Naive thymus-derived CD8-positive, alpha-beta T cell (primary cell): ENCODE measurements at places on chromosomes 2 and 18. TPM values are rescaled to one million over a fixed set of nuclear protein-coding genes. Genes with fewer than 3 reads are reported as not detected.

Gene GALNT13
- total RNA-seq = not detected

Gene RGPD4
- total RNA-seq = 0.88 TPM

DNA sequence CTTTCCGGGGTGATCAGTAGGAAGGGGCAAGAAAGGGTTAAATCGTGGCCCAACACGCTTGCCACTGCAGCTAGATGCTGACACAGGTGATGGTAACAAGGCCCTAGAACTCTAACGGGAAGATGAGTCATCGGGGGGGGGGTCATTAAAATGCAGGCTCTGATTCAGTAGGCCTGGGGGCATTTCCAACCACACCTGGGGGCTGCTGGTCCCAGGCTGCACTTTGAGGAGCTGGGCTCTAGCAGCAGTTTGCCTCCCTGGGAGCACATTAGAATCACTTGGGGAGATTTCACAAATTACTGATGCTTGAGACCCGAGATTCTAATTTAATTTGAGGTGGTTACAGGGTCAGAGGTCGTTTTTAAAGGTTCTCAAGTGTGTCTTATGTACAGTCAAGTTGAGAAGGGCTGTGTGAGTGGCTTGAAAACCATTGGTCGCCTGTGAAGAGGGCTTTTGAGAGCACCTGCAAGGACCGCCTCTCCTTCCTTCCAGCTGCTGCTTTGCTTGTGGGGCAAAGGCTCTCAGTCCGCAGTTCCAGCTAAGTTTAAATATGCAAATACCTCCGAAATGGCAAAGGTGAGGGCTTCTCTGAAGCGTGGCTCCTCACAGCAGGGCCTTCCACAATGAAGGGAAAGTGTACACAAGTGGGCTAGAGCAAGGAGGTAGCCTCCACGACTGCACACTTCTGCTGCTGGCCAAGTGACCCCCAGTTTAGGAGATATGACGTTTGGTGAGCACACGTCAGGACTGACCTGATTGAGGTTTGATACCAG lies 128.0 kb upstream of the MSH6 start:
- H3K27ac ChIP-seq = no peak overlapping the region
- no peaks in the 10 kb centered on the region for H3K36me3 ChIP-seq
- peaks cover 1% of the 10 kb centered on the region for H3K27me3 ChIP-seq

GRCh38 chr2:138626148-138626547 lies 124.6 kb downstream of the SPOPL start:
- H3K4me1 ChIP-seq = no peaks in the 10 kb centered on the region
- H3K4me3 ChIP-seq = no peak overlapping the region
- no peaks in the 10 kb centered on the region for H3K36me3 ChIP-seq
- peaks cover 10% of the 10 kb centered on the region for H3K27me3 ChIP-seq
- no peak for DNase-seq
- no peak overlapping the region for H3K27ac ChIP-seq

DNA sequence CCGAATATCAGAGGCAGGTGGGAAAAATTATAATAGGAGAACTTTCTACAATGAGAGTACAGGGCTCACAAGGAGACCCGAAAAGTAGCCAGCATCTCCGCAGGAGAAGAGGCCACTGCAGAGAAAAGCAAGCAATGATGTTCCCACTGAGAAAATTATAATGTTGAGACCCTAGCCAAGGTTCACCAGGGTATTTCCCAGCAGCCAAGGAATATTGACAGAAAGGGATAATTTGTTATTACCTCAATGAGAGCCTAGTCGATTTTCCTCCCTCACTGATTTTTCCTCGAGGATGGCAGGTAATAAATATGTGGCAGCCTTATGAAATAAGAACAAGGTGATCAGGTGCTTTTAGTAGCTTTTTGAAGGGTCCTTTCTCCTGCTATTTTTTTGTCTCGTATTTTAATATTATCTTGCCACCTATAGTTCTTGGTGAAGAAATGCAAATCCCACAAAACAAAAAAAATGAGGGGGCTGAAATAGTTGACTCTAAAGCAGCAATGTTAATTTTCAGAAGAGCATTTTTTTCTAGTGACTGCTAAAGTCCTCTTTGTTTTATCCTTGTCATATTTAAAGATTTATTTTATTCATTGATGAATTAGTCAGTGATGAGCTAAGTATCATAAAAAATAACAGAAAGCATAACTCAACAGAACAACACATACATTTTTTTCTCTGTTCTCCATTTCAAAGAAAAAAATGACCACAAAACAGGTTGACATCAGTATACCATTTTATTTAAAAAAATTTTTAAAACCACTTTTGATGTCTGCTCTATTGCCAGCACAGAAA lies 215.4 kb downstream of the KCNE4 start:
- no peak overlapping the region for H3K27ac ChIP-seq
- DNase-seq = no peak
- H3K4me1 ChIP-seq = no peaks in the 10 kb centered on the region
- H3K27me3 ChIP-seq = no peaks in the 10 kb centered on the region

- no peak for DNase-seq
- no peaks in the 10 kb centered on the region for H3K27me3 ChIP-seq
- H3K36me3 ChIP-seq = no peaks in the 10 kb centered on the region
- H3K27ac ChIP-seq = no peak overlapping the region
Observed at GRCh38 chr2:124343827-124344498, 318.9 kb downstream of the CNTNAP5 start.

- no peak overlapping the region for H3K27ac ChIP-seq
- DNase-seq = no peak
- peaks cover 8% of the 10 kb centered on the region for H3K4me1 ChIP-seq
- no peaks in the 10 kb centered on the region for H3K27me3 ChIP-seq
- H3K36me3 ChIP-seq = peaks cover 32% of the 10 kb centered on the region
- no peak overlapping the region for H3K4me3 ChIP-seq
Observed at GRCh38 chr2:117936871-117937428, 76.9 kb downstream of the CCDC93 start.
